MG63 (cell line): ENCODE measurements at places on chromosomes 6 and 20.

DNA sequence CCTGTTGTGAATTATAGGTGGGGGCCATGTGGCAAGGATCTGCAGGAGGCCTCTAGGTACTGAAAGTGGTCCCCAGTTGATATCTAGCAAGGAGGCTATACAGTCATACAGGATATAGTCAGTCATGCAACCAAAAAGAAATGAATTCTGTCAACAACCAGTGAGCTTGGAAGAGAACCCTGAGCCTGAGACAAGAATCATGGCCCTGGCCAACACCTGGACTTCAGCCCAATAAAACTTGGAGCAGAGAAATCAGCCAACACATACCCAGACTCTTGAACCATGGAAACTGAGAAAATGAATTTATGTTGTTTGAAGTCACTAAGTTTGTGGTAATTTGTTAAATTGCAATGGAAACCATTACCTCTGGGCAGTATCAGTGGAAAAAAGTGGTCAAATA, 370.2 kb downstream of the KIF16B start:
- no peak for DNase-seq

DNA sequence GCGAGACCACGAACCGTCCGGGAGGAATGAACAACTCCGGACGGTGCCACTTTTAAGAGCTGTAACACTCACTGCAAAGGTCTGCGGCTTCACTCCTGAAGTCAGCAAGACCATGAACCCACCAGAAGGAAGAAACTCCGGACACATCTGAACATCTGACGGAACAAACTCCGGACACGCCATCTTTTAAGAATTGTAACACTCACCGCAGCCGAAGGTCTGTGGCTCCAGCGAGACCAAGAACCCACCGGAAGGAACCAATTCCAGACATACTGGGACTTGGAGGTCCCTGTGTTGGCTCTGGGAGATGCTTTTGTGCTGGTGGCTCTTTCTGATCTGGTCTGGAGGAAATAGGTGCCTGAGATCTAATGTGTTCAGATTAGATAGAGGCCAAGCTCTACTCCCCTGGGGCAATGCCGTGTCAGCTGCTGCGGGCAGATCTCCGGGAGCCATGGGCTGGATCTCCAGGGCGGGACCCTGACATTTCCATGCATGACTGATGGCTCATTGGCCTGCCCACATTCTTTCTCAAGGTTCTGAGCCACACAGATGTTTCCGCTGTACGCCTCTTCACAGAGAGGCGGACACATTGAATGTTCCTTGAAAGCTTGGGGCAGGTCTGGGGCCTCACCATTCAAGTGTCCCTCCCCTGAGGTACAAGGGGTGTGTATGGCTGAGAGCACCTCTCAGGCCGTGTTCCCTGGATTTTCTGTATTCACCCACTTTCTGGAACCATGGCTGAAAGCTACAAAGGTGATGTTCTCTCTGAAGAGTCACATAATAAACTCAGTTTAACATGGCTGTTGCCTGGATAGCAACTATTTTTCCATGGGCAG, 29.3 kb downstream of the GMPR start:
- DNase-seq: no peak

DNA sequence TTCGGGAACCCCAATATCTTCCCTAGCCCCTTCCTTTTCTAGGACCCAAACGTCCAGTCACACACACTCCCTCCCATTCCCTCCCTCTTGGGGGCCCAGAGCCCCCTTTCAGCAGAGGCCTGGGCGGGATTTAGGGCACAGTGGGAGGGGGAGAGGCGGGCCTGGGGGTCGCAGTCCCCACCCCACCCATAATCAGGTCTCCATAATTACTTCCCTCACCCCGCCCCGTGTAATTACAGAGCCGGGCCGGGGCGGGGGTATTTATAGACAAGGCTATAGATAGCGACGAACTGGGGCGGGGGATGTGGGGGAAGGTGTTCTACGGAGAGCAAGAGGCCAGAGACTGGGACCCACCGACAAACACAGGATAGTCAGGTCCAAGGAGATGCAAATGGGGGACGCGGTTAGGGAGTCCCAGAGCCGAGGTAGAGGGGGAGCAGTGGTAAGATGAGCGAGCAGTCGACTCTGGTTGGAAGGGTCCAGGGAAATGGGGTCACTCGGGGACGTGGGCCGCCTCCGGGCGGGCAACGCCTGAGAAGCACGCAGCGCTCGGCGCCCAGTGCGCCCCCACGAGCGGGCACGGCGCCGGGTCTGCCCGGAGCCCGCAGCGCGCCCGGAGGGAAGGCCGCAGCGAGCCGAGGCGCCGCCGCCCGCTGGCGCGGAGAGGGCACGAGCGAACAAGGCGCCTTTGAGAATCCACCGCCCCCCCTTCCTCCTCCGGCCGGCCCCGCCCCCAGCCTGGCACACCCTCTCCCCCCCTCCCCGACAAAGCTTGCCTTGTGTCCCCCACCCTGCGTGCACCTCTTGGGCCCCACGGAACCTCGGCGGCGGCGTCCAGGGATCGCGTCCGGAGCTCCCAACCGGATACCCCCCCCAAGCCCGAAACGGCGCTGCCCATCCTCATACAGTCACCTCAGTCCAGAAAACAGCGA, 670 bp upstream of the COL11A2 start:
- no peak for DNase-seq

DNA sequence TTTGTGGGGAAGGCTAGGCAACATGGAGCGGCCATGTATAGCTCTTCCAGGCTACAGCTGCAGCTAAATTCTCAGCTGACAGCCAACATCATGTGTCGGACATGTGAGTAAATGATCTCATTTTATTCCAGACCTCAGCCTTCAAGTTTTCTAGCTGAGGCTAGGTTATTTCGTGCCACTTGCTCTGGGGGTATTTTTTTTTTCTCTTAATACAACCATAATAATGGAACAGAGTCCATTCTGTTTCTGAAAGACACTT, 573.5 kb downstream of the CD109 start:
- no peak for DNase-seq

GRCh38 chr6:12832226-12832735, 115.7 kb downstream of the PHACTR1 start:
- DNase-seq: no peak

- no peak for DNase-seq
Measured at GRCh38 chr6:39092124-39092523, 22.9 kb downstream of the SAYSD1 start.

- DNase-seq: no peak
Measured at GRCh38 chr6:12654514-12654913, 62.1 kb upstream of the PHACTR1 start.

DNA sequence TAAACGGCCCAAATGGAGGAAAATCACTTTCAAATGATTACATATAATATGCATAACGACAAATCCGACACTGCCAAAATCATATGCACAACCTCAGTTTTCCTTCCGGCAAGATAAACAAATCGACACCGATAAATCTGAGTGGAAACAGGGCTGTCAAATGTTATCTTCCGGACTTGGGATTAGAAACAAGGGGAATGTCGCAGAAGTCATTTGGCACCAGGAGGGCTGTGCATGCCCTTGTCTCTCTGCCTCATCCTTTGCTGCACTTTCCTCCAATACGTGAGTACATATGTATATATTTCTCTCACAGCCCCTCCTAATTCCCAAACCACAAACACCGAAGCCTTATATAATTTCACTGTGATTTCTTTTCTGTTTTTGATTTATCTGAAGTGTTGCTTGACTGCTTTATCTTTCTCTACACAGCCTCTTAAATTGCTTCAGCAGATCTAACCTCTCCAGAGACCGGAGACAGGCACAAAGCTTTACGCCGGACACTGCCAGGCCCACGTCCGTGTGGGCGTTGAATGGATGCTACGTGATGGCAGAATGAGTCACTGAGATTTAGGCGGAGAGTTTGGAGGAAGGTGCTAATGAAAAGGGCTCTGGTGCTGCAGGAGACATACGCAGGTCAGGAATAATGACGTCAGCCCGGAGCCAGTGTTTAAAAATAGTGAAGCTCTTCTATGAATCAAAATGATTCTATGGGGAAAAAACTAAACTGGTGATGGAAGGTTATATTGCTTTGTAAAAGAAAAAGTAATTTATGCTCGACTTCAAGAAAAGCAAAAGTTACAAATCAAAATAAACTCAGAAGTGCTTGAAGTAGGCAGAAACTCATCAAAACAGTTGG, 21.0 kb upstream of the PRELID3B start:
- DNase-seq: peak; percentile 77

- no peak for DNase-seq
Measured at GRCh38 chr20:50595433-50595895, 85.3 kb downstream of the PTPN1 start.

DNA sequence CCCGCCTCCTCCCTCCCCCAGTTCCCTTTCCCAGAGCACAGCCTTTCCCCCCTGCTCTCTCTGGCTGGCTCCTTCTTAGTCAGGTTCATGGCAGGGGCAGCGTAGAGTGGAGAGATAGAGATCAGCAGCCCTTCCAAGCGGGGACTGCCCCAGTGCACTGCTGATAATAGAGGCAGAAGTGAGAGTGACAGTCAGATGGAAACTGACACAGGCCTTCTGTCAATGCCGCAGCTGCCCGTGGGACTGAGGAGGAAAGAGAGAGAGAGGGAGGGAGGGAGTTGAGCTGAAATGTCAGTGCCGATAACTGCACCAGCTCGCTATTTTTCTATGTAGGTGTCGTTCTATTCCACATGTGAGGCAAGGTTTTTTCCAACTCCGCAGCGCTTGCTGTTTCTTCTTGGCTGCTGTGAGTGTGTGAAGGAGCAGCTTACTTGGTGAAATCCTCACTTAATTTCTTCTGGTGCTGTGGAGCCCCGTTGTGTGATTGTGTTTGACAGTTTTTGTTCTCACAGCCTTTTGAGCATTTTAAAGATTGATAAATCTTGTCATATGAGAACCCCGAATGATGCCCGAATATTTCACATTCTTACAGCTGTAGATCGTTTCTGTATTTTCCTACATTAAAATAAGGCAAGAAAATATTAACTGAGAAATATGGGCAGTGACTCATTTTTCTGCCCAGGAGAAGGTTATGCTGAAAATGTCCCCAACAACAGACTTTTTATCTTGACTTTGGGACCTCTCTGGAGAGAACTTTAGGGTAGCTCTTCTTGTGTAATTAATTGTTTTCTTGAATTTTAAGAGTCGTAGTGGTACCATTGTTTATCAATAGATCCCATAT, 386.4 kb upstream of the MMS22L start:
- no peak for DNase-seq

DNA sequence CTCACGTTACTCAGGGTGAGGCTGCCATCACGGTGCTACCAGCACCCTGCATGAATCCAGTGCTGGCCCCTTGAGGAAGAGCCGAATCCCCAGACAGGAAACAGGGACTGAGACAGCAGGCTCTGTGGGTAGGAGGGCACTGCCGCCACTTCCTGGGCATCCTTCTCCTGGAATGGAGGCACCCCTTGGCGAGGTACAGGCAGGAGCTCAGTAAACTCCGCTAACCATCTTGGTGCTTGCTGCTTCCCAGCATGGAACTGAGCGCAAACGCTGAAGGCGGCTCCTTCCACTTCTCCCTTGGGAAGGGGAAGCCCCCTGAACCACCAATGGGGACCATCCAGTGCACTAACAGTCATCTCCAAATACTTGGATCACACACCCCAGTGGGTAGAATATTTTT, 13.5 kb upstream of the CCDC167 start:
- DNase-seq: no peak

DNA sequence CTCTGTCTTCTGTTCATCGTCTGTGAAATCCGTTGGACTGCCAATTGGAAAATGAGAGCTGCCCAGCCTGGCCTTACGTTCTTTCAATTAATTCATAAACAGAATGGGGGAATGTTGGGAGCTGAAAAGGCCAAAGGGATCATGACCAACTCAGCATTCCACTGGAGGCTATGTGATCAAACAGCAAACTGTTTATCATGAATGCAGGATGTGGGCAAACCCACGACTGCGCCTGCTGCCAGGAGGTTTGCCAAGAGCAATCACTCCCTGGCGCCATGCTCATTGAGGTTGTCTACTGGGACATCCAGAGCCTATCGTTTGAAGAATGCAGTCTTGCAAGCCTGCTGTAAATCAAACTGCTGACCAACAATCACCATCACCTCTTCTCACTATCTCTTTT, 9.3 kb upstream of the FKBP1A start:
- DNase-seq: peak; percentile 90

DNA sequence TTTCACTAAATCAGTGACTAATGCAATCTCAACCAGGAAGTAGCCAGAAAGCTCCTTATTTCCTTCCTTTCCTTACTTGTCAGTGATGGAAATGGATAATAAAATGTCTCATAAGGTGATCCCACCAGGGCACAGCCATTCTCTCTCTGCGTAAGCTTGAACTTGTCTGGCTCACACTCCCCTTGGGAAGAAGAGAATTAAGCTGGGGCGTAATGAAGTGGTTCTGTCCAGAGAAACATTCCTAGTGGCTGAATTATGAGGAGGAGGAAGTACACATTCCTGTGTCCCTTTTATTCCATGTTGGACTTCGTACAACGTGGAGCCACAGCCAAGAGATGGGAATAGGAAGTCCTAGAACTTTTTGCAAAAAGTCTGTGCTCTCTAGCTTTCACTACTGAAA, 93.7 kb downstream of the MTHFD1L start:
- no peak for DNase-seq

GRCh38 chr6:113979937-113980336, 9.0 kb upstream of the HDAC2 start:
- no peak for DNase-seq

DNA sequence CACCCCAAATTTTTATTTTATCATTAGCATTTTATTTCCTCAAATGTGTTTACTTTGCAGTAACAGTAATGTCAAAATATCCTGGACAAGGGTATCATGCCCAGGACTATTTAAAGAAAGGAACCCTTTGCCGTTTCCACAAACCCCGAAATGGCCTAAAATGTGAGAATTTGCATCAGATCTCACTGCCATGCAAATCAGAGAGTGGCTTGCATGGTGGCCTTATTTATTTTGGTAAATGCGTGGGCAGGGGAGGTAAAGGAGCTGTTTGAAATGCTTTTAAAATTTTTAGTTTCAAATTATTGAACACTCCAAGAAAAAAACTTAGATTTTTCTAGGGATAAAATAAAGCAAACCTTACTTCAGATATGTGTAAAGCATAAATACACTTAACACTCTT, 43.8 kb downstream of the ADAT2 start:
- DNase-seq: no peak

- DNase-seq: no peak
Measured at GRCh38 chr6:3414327-3415081, 42.3 kb downstream of the SLC22A23 start.

DNA sequence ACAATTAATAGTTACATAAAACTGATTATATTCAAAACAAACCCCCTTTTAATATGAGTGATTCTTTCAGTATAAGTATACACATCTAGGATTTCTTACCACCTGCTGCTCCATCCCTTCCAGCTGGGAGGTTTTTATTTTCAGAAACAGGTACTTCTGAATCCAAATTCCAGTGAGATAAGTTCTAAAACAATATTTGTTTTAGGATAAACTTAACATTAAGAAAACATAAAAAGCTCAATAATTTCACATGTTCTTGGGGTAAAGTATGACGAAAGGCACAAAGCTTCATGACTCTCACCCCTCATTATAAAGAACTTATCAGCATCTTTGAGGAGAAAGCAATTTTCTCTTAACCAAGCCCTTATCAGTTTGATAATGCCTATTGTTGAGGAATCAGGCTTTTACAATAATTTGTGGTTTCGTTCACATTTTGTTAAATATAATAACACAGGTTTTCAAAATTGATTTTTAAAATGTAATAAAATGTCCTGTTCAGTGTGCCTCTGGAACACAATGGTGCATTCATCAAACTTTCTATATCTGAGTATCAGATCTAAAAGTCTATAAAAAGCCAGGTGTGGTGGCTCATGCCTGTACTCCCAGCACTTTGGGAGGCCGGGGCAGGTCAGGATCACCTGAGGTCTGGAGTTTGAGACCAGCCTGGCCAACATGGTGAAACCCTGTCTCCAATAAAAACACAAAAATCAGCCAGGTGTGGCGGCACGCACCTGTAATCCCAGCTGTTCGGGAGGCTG, 4.3 kb downstream of the FAM217A start:
- DNase-seq: no peak

GRCh38 chr6:69096681-69097080, 461.6 kb downstream of the ADGRB3 start:
- DNase-seq: no peak
